Stimulated activated CD8-positive, alpha-beta memory T cell treated with anti-CD3 and anti-CD28 coated beads, Interleukin-12 subunit alpha, Interleukin-12 subunit beta, amount 100 ng/mL, for 1 hour (primary cell): ENCODE measurements at places on chromosomes 7 and 10.

GRCh38 chr7:44284216-44284615, 41.2 kb downstream of the CAMK2B start:
- no peak for DNase-seq

DNA sequence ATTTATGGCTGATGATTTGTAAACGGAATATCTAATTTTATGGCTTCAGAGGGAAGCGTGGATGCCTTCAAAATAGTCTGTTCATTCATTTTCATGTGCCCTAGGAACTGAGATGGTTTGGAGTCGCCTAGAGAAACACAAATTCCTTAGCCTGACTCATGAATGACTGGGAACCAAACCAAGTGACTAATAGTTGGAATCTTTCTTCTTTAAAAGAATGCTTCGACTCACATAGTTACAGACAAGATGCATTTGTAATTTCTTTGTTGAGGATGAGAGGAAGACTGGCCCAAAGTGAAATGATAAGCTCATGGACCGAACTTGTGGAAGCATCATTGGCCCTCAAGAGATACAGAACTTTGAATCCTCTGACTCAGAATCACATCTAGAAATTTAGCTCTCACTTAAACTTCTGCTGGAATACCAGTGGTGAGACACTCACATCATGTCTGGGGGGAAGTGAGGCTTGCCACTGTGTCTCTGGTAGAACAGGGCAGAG, 1107.2 kb downstream of the NRG3 start:
- no peak for DNase-seq

DNA sequence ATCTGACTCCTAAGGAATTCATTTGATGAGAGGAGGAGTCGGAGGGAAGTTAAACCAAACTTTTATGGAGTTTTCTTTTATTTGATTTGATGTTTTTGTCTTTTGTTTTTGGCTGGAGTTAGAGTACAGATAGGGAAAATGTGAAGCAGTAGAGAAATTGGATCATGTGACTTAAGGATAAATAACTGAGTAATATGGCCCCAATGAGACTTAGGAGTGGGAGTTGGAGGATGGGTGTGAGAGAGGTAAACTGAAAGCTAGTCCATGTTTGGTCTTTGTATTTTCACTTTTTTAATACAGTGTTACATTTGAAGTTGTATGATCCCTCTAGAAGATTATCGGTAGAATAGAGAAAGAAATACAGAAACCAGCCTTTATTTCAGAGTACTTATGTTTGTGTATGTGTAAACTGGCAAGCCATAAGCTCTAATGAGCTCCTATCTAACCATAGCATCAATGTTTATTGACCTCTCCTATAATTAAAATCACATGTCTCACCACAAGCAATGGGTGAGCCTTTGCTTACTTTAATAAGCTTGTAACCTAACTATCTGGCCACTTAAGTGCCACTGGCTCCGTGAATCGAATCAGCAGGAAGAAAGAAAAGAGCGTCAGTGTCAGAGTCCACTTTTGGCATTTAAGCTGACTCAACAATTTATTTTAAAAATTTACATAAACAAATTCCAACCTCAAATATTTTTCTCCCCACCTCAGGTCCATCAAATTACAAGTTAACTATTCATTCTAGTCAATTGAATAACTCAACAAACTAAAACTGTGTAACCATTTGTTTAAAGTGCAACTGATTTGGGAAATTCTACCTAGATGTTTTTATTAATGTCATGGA, 113.8 kb downstream of the EPDR1 start:
- DNase-seq = no peak

GRCh38 chr10:101564490-101564991, 23.5 kb downstream of the POLL start:
- no peak for DNase-seq

- no peak for DNase-seq
Observed at GRCh38 chr10:43846187-43846680, 197.6 kb upstream of the ZNF32 start.

- DNase-seq = no peak
Observed at GRCh38 chr7:151379534-151380198, 30.2 kb downstream of the WDR86 start.

DNA sequence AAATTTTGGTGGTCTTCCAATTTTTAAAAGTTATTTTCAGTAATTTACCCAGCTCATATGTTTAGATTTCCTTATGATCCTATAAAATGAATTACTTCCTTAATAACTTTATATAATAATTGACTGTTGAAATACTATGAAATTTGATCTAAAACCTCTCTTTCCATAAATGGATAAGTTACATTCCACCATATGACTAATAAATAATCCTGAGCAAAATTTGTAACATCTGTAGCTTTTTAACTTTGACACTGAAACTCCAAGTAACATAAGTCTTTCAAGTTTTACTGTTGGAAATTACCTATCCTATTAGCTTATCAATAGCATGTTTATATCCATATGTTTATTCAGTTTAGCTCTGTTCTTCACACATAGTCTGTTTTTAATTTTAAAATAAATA, 85.3 kb downstream of the HECTD2 start:
- no peak for DNase-seq
